Activated T-cell treated with anti-CD3 and anti-CD28 coated beads for 48 hours (primary cell): ENCODE measurements at places on chromosomes 5 and 9.
A peak's percentile ranks its signal among the peaks of the same experiment; 100 is the strongest.

DNA sequence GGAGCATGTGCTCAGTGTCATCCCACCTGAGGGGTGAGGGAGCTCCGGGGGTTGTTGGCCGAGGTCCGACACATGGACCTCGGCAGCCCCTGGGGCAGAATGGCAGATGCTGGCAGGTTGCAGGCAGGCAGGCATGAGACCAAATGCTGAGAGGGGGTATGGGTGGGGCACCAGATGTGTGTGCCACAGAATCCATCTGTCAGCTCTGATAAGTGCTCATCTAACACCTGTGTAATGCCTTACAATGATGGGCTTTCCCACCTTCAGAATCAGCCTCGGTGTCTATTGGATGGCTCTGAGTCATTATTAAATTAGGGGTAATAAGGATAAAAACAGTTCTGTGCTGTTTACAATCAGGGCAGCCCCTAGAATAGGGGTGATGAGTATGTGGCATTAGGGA is 73.1 kb upstream of the SAP30L start:
- DNase-seq: no peak

- DNase-seq: no peak
Measured at GRCh38 chr5:107808671-107809137, 138.0 kb upstream of the EFNA5 start.

- DNase-seq: no peak
Measured at GRCh38 chr9:4855841-4856240, 63.1 kb downstream of the RCL1 start.

DNA sequence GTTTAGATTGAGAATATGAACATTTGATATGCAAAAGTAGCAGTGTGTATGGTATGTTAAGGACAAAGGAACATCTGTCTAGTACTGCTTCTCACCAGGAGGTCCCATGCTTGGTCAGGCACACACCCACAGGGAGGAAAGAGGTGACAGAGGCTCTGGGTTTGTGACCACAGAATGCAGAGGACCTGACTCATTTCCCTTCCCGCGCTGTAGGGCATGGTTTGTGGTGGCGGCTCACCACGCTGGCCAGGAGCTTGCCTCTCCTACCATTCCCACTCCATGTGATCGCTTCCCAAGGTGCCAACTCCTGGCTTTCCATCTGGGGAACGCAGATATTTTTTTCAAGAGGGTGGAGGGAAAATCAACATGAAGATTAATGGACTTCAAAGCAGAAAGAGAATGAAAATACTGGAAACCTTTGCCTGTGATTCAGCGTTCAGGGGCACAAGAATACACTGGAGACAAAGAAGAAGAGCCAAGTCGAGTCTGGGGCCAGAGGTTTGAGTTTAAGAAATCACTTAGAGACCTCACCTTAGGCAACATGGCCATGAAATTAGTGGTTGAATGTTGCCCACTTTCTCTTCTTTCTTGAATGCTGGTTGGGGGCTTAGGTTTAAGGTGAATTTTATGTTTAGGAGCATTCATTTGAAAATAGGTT is 477.8 kb downstream of the CCDC171 start:
- DNase-seq: peak; percentile 31

DNA sequence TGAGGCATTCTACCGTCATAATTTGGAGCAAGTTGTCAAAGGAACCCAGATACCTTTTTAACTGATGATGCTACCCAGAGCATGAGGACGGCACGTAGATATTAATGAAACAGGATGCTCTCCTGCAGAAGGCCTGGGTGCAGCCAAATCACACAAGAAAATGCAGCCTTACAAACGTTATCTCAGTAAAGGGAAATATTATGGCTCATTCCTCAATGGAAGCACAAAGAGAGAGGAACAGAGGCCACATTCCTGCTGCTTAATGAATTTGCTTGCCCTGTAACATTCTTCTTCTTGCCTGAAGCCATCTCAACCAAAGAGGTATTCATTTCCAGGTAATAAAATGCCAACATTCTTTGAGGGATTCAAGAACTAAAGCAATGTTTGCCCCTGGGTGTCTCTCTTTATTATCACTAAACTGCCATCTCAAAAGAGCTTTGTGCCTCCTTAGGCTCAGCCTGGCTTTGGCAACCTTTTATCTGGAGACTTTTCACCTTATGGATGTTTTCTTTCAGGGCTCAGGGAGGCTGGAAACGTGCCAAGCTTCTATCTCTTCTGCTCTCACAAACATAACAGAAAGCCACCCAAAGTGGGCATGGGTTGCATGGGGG is 92.9 kb downstream of the TNC start:
- DNase-seq: no peak

DNA sequence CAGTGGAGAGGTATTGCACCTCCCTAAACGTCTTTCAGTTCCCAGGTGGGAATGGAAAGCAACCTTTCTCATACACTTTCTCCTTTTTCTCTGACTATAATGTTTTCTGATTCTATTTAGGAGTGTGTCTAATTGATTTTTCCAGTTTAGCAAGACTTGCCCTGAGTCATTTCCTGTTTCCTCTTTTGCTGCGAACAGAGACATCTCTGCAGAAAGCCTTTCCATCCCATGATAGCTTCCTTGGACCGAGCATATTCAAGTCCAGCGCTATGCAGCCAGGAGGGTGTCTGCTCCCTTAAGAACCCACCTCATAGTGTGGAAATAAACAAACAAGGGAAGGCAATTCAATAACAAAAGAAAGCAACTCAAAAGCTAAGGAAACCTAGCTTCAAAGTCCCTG is 60.0 kb upstream of the CDH6 start:
- DNase-seq: no peak

GRCh38 chr9:12719431-12719830 is 26.2 kb downstream of the TYRP1 start:
- DNase-seq: no peak

GRCh38 chr5:149946118-149946517 is 1.5 kb upstream of the PDE6A start:
- DNase-seq: no peak

GRCh38 chr5:5490774-5491347 is 68.4 kb downstream of the ICE1 start:
- no peak for DNase-seq

GRCh38 chr5:146698651-146699050 is 179.9 kb downstream of the PPP2R2B start:
- DNase-seq: no peak

- no peak for DNase-seq
Measured at GRCh38 chr9:126956917-126957686, 42.5 kb downstream of the RALGPS1 start.

DNA sequence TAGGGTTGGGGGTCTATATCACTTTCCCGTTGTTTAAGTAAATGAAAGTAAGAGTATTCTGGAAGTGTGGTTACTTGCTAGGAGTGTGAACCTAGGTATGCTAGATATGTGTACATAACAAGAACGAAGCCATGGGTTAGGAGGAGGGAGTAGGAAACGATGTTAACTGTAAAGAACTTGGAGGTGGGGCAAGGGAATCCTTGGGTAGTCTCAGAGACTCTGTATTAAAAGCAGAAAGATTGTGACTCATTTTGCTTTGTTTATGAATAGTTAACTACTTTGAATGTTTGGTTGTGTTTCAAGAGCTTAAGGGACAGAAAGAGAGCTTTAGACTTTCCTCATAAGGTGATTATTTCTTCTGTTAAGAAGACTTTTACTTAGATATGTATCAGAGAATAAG is 59.9 kb downstream of the TMEM252 start:
- DNase-seq: no peak

- DNase-seq: no peak
Measured at GRCh38 chr5:34529581-34530331, 126.4 kb upstream of the RAI14 start.

- DNase-seq: no peak
Measured at GRCh38 chr5:122150215-122150614, 20.9 kb downstream of the ZNF474 start.

GRCh38 chr9:91082731-91083130 is 279.0 kb downstream of the AUH start:
- no peak for DNase-seq

DNA sequence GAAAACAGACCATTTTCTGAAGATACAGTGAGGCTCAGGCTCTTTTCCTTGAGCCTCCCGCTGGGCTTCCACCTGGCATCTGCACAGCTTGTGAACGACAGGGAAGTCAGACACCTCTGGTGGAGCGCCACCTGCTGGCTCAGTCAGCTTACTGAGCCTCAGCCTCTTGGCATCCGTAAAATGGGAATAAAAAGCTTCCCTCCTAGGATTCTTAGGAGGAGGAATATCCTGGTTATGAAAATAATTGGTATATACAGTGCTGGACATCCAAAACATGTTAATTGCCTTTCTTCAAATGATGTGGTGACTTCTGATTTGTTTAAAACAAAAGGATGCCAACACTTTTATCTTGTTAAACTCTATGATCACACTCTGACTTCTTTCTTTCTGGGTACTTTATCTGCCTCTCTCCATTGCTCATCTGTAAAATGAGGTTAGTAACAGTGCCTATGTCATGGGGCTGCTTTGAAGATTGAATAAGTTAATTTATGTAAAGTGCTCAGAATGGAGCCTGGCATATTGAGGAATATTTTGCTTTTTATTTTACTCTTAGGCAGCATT is 67.5 kb downstream of the MAMDC2 start:
- peak; percentile 52 for DNase-seq

GRCh38 chr5:134749415-134749814 is 9.2 kb upstream of the DDX46 start:
- DNase-seq: no peak

DNA sequence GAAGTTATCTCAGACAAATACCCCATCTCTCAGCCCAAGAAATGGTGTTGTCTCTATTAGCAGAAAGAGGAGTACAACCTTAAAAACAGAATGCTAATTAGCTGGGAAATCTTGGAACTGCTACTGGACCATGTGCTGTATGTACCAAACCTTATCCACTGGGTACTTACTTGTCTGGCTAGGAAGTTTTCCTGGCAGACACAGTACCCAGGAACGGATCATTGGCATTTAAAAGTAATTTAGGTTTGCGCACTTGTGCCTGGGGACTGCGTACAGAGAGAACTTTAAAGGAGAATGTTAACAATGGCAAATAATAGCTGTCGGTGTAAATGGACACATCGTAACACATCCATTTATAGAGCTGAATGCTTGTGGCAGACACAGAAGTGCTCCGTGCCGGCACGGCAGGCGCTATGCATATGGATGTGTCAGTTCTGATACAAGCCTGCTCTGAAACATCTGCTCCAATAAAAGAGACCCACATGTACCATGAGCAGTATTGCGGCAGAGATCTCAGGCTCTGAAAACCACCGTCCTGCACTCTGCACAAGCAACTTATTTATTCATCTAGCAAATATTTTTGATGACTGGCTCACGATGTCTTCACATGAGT is 290.6 kb upstream of the PANK3 start:
- DNase-seq: no peak

- no peak for DNase-seq
Measured at GRCh38 chr5:123091298-123092222, 2.5 kb downstream of the PRDM6 start.

- no peak for DNase-seq
Measured at GRCh38 chr9:69574057-69574456, 98.1 kb downstream of the APBA1 start.

- no peak for DNase-seq
Measured at GRCh38 chr5:85182344-85182743, 797.7 kb upstream of the EDIL3 start.

DNA sequence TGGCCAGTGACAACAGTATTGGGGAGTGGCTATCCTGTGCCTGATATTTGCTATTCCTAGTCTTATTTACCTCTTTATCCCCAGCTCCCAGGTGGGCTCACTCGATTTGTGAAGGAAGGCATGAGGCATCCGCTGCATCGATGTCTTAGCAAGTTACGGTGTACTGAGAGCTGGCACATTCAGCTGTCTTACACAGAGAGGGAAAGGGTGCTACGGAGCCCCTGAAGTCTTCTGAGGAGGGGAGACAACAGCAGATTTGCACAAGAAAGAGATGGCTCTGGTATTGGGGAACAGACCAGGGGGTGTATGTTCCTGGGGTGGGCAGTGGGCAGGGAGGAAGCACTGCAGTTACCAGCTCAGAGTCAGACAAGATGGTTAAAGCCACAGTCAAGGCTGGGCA is 172.6 kb downstream of the FGF18 start:
- no peak for DNase-seq

DNA sequence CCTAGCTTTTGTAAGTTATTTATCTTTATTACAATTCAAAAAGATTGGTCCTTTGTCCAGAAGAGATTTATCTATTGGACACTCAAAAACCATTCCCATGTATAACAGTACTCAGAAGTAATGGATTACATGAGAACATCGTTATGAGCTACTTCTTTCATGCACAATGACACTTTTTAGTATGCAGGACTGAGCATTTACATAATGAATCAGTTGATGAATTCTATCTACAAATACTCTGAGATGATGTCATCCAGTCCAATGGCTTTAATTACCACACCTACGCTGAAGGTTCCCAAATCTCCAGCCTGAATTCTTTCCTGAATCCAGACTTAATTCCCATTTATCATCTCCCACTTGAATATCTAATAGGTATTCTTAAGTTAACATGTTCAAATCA is 75.3 kb downstream of the PTBP3 start:
- no peak for DNase-seq

DNA sequence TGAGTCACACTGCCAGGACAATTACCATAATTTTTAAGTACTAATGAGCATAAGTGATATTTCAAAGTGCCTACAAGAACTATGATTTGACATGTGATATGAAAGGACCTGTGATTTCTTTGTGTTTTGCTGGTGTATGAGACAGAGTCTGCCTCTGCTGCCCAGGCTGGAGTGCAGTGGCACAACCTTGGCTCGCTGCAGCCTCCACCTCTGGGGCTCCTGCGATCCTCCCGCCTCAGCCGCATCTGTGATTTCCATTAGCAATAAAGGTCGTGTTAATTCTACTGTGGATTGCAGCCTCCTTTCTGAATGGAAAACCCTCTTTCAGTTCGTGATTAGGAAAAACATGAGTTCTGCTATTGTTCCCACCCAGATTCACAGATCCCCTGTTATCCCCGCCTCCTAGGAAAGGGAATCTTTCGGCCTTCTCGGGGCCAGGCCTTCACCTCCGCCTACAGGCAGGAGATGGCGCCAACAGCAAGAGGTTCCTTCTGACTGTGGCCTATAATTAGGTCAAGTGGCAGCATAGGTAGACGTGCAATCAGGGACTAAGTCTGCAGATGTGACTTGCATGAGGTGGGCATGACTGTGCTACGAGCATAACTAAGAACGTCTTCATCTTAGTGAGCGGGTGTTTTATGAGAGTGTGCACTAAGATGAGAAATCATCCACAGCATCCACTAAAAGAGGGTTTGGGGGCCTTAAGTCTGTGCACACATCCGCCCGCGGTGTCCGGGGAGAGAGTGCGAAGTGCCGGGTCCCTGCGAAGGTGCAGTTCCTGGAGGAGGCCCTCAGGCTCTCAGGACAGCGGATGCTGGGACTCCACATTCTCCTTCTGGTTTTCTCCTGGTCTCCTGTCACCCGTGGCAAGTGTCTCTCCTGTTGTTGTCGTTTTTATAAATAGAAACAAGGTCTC is 23.1 kb downstream of the TRIM7 start:
- no peak for DNase-seq

DNA sequence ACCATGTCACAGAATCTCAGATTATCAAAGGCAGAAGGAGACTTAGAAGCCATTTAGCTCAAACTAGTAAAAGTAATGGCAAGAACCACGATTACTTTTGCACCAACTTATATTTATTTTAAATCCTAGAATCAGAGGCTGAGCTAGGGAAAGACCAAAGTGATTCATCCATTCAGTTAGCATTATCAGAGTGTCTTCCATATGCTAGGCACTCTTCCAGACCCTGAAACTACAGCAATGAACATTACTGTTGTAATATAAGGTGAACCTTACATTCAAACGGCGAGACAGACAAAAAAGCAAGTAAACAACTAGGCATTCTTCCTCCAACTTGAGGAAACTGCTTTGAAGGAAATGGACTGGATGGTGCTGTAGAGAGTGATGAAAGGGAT is 7.9 kb downstream of the PDE6A start:
- DNase-seq: no peak
